C1 segment of cervical spinal cord (tissue), 14 donors: ENCODE measurements at places on chromosomes 5 and 9.

DNA sequence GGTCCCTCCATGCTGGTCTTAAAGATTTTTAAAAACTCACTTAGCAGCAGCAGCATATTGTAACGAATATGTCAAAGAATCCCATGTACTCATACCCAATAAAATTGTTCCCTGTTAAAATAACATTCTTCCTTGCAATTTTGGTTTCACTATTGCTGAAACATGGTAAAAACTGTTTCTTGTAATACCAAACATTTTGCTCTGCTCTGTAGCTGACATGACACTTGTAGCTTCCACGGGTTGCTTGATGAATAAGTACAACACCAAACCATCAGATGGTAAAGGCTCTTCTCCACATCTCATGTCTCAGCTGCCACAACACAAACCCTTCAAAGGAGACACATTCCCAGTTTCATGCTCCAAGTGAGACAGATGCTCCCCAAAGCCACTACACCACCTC is 180.7 kb upstream of the PTGER4 start:
- DNase-seq: no peak

DNA sequence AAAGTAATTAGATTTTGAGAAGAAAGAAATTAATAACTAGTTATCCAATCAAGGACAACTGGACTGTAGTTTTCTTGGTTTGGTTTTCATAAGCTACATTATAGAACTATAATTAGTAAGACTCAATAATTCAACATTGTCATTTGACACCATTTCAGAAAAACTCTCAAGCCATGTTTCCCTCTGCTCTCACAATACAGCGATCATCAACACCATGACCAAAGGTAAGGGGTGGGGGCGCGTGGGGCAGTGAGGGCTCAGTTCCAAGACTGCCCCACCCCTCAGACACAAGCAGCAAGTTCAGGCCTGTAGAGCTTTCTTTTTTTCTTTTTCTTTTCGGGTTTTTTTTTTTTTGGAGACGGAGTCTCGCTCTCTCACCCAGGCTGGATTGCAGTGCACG is 6.4 kb downstream of the CMBL start:
- no peak for DNase-seq

- DNase-seq: no peak
Observed at GRCh38 chr9:128088253-128088945, 20.4 kb downstream of the SLC25A25 start.

- no peak for DNase-seq
Observed at GRCh38 chr9:134548185-134548584, 93.4 kb upstream of the COL5A1 start.

DNA sequence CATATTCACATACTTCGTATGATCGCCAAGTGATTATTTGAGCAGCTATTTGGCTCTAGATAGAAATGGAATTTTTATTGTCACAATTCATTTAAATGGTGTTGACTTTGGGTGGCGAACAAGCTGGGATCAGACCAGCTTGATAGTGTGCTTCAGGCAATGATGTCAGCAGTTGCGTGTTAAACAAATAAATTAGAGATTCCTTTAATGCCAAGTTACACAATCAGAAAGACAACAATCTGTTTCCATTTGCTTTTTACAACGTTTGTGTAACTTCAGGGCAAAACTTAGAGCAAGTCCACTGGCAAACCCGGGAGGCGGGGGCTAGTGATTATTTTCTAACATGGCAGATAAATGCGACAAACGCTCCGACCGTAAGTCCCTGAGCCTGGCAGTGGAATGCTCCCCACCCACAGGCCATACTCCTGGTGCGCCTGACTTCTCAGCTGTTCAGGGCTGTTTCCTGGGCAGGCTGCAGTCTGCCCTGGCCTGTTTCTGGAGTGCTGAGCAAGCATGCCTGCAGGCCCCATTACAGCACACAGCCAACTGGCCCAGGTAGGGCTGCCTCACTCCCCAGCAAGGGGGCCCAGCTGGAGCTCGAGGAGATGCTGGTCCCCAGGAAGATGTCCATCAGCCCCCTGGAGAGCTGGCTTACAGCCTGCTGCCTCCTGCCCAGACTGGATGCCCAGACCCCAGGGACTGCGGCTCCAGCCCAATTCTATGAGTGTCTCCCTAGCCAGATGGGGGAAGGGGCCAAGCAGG is 88.7 kb downstream of the BASP1 start:
- DNase-seq: no peak

DNA sequence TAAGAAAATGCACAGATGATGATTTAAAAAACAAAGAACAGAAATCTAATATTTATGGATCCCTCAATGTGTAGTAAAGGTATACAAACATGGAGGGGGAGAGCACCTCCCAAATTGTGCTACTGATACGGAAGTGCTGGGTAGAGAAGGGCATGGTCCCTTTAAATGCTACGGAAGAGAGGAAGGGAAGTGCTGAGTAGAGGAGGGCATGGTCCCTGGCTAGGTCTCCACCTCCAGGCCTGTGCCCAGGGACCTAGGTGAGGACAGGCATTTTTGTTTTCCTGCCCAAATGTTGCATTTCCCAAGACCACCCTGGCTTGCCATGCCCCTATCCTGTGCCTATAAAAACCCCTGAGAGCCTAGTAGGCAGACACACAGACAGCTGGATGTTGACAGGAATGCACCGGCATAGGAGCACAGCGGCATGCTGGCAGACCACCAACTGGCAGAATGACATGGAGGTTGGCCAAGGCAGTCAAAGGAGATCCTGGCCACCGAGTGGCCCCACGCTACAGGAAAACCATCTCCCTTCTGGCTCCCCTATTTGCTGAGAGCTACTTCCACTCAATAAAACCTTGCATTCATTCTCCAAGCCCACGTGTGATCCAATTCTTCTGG is 62.1 kb upstream of the SPDL1 start:
- no peak for DNase-seq

GRCh38 chr5:159034083-159034824 is 65.5 kb downstream of the EBF1 start:
- DNase-seq: no peak

DNA sequence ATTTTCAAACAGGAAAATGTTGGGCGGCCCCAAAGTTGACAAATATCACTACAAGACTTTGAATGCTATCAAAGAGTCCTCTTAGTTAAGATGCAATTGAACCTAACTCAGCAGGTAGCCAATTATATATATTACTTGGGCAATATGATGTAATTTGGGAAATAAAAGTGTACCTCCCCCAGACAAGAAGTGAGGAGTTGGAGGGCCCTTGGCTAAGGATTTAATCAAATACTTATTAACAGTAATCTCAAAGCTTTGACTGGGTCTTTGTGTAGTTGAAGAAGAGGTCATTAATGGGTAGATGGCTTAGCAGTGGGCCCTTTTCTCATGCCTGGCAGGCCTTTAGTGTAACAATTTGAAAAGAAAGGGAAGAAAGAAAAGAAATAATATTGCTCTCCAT is 599.0 kb downstream of the CSNK1G3 start:
- DNase-seq: no peak

DNA sequence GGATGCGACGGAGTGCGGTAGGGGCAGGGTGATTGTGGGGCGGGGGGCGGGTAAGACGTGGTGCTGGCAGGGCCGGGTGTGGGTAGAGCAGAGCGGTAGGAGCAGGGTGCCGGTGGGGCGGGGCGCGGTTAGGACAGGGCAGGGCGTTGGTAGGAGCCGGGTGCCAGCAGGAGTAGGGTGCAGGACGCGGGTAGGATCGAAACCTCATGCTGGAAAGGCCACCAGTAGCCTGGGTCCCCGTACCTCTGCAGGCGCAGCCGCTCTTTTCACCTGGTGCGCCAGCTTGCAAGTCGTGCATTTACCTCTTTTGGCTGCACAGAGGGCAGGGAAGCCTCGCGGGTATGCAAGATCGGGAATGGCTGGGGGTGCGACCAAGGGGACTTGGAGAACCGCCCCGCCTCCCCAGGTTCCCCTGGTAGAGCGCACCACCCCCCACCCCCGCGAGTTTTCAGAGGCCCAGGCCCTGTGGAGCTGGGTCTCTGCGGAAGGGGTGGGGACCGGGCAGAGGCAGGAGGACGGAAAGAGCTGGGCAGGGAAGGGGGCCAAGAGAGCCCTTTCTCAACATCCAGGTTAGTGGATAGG is 104.8 kb upstream of the SIMC1 start:
- DNase-seq: no peak

DNA sequence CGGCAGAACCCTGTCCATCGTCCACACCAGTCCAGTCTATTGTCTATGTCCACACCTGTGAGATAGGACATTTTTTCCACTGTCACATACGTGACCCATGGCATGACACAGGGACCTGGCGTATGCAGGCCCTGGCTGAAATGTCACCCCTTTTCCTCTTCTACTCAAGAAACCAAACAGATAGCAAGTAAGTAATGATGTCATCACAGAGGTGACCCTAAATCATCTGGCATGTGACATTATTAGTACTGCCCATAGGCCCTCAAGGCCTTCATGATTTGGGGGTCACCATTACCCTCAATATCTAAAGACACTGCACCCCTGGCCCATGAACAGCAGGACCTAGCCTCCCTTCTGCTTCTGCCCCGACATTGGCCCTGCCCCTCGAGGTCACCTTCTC is 88.3 kb downstream of the LHX2 start:
- no peak for DNase-seq

- DNase-seq: no peak
Observed at GRCh38 chr5:133079048-133079447, 27.2 kb downstream of the HSPA4 start.

DNA sequence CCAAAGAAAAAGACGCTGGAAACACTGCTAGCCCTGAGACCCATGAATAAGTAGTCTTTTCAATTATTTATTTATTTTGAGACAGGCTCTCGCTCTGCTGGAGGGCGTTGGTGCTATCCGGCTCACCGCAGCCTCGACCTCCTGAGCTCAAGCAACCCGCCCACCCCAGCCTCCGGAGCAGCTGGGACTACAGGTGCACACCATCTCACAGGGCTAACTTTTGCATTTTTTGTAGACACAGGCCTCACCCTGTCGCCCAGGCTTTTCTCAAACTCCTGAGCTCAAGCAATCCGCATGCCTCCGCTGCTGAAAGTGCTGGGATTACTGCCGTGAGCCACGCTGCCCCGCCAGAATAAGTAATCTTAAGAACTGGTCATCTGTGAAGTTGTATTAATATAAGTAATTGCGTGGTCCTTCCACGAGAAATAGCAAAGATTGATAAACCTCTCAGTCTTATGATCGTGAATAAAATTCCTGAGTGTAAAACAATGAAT is 1.6 kb downstream of the ANXA2R start:
- DNase-seq: no peak

DNA sequence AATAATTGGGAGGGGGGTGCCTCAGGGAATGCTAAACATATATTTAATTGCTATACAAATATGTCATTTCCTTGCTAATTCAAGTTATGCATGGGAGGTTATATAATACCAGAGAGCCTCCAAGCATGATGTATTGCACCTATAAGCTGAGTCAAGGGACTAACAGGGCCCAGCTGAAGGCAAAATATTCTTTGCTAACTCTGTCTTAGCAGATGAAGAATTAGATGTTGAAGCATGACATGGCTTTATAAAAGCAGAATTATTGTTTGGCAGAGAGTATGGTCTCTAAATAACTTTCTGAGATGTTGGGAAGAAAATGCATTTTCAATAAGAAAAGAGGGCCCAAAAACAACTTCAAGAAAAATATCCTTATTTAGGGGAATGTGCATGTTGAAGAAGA is 60.4 kb downstream of the SGCD start:
- DNase-seq: no peak

DNA sequence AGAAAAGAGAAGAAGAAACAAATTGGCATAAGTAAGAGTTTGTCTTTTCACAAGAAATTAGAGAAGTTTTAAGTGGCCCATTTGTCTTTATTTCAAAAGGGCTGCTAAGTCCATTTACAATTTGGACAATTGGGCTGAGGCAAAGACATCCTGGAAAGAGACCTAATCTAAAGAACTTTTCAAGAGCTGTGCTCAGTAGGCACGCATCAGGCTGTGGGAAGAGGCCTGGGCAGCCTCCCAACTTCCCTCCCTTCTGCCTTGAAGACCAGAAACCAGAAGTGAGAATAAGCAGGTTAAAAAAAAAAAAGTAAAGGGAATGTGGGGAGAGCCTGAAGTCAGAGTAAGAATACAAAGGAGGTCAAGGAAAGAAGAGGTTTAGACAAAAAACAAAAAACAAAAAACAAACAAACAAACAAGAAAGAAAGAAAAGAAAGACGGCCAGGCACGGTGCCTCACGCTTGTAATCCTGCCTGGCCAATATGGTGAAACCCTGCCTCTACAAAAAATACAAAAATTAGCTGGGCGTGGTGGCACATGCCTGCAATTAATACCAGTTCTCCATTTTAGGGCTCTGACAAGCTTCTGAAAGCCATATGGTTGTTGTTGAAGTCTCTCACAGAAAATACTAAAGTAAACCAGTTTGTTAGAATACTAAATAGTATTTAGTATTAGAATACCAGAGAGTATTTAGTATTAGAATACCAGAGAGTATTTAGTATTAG is 48.0 kb upstream of the CEP78 start:
- no peak for DNase-seq

DNA sequence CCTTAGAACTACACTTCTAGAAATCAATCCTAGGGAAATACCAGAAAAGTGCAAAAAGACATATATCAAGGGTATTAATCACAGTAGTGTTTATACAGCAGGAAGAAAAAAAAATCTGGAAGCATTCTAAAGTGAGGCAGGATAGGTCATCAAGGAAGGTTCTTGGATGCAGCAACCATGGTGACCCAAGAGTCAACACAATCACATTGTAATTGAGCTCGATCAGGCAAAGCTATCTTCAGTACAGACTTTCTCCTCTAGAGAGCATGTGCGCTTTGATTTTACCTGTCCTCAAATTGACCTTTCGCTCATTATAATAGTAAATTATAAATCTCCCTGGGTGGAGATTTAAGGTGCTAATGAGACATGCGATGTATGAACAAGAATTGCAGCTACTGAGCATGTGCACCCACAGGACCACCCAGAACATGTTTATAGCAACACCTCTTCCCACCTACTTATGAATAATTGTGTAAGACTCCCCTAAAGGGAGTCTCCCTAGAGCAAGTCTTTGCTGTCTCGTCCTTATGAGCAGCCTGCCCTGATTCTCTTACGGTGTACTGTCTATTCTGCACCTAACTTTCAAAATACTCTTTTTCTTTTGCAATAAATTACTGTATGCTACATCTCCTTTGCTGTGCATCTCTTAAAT is 297.7 kb downstream of the ATPSCKMT start:
- no peak for DNase-seq

DNA sequence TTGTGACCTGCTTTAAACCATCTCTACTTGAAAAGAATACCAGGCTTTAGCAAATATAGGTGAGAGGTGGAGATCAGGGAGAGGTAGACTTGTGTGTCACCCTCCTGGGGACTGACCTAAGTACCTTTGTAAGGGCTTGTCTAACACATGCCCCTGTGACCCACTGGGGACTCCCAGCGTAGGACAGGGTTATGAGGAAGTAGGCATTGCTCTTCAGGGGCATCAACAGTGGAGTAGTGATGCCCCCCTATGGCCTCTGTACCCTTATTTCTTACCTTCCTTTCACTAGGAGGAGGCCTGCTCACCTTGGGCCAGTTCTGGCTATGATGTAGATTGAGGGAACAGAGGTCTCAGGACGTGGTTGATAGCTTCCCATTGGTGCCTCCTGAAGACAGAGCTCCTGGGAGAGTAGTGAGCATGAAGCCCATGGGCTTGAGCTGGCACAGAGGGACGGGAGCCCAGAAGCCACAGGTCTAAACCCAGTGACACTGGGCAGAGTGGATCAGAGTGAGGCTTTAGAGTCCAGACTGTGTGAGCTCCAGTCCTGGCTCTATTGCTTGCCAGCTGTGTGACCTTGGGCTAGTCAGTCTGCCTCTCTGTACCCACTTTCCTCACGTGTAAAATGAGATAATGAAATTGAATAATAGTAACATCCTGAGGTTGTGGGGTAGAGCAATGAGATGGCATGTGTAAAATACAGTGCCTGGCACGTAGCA is 191.7 kb downstream of the AOPEP start:
- DNase-seq: no peak

GRCh38 chr5:16525651-16526050 is 60.1 kb upstream of the ZNF622 start:
- DNase-seq: no peak
